ENCODE measurements at places on chromosomes 2 and 18.

DNA sequence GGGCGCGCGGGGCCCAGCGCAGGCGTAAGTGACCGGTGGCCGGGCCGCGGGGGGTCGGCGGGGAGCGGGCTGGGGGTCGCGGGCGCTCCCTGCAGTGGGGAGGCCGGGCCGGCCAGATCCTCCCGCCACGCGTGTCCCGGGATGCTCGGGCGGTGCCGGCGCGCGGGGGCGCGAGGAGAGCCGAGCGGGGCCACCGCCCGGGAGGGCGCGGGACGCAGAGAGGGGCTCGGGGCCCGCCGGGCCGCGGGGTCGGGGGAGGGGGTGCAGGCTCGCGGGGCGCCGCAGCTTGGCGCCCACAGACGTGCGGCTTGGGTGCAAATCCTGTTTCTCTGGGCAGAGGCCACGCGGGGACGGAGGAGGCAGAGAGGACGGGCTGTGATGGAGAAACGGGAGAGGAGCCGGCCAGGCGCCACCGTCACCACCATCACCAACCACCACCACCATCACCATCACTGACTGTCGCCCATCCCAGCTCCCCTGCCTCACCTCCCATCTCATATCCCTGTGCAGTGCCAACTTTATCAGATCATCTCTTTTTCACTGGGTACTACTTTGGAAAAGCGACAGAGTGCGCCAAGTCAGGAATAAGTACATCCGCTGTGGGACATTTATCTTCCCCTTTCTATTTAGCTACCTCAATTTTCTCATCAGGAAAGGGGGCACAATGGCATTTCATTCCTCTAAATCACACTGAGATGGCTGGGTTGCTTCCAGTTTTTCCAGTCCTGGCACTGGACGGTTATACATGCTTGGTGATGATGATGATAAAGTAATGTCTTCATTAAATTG is 97.2 kb upstream of the GPR45 start:
- no peak for DNase-seq

GRCh38 chr2:157782057-157782845 is 93.9 kb downstream of the ACVR1 start:
- DNase-seq, result peak; percentile 59

- no peak for DNase-seq
Observed at GRCh38 chr2:41905597-41906337, 142.1 kb upstream of the PKDCC start.

GRCh38 chr2:84888401-84889276 is 7.8 kb upstream of the TRABD2A start:
- DNase-seq, result peak; percentile 55

- no peak for DNase-seq
Observed at GRCh38 chr2:167537743-167538142, 649.5 kb downstream of the XIRP2 start.

DNA sequence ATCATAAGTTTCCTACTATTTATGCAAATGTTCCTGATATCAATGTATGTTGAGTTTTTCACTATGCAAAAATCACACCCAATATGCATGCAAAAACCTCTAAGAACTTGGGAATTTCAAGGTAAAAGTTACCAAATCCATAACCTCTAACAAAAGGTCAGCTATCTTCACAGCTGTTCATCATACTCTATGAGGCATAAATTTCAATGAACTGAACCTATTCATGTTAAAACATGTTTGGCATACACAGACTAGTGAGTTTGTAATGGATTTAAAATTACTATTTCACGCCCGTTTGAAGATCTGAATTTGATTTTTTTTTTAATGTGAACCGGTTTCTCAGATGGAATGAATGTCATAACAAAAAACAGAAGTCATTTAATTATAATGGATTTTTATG is 100.2 kb downstream of the ATAD2B start:
- no peak for DNase-seq

DNA sequence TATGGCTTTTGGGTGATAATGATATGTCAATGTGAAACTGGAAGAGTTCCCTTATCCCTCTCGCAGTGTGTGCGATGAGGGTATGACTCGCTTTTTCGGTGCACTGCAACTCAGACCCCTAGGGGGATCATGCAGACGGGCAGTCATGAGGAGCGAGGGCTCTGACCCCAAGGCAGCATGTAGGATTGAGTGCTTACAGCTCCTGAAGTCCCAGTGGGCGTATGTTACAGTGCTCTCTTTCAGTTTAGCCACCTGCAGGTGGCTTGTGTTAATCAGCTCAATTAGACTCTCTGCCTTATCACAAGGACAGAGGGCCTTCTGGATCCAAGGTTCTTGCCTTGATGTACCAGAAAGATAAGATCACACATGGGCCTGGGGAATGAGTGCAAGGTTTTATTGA is 1269.9 kb upstream of the GYPC start:
- no peak for DNase-seq

DNA sequence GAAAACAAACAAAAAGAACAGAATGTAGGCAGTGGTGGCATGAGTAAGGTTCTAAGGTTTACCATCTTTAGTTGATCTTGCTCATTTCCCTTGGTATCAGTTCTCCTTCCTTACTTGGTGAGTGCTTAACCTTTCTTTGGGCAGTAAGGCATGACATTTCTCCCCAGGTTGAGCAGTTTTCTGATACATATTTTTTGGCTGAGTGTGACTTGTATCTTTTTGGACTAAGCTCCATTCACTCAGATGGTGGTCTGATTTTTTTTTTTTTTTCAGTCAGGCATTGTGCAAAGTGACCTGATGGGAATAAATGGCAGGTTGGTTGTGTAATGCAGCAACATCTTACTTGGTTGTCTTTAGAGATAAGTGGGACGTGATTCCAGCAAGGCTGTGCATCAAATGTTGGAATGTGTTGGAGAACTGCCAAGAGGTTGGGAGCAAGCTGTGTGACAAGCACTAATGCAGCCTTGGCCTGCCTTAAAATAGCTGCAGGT is 15.1 kb downstream of the SPTBN1 start:
- DNase-seq, result no peak

- no peak for DNase-seq
Observed at GRCh38 chr2:113351375-113352355, 72.9 kb upstream of the PAX8 start.

- no peak for DNase-seq
Observed at GRCh38 chr2:210199186-210199765, 26.0 kb downstream of the ACADL start.

DNA sequence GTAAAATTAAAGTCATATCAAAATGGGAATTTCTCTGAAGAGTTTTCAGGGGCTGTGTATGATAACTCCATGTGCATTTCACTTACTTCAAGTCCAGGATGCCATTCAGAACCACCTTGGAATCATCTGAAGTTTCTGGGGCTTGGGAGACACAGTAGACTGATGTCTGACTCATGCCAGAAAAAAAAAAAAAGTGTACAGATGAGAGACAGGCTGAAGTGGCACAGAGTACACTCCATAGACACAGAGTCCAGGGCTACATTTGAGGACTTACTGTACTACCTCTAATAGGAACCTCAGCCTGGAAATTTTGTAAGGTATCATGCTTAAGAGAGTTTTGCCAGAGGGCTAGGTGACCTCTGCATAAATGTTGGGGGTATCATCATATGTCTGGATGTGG is 92.0 kb downstream of the SS18 start:
- no peak for DNase-seq

- DNase-seq, result no peak
Observed at GRCh38 chr2:64763126-64763525, 109.4 kb upstream of the SERTAD2 start.

DNA sequence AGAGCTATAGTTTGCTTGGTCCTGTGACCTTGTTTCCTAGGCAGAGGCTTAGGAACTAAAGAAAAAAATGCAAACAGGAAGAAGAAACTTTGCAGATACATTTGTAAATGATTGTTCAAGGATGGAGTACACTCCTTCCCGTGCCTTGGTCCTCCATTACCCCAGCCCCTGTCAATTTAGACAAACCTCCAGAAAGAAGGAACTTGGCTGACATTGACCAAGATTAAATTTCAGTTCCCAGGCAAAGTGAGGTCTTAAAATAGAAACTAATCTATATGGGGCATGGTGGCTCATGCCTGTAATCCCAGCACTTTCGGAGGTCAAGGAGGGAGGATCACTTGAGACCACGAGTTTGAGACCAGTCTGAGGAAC is 179.9 kb upstream of the FN1 start:
- no peak for DNase-seq

DNA sequence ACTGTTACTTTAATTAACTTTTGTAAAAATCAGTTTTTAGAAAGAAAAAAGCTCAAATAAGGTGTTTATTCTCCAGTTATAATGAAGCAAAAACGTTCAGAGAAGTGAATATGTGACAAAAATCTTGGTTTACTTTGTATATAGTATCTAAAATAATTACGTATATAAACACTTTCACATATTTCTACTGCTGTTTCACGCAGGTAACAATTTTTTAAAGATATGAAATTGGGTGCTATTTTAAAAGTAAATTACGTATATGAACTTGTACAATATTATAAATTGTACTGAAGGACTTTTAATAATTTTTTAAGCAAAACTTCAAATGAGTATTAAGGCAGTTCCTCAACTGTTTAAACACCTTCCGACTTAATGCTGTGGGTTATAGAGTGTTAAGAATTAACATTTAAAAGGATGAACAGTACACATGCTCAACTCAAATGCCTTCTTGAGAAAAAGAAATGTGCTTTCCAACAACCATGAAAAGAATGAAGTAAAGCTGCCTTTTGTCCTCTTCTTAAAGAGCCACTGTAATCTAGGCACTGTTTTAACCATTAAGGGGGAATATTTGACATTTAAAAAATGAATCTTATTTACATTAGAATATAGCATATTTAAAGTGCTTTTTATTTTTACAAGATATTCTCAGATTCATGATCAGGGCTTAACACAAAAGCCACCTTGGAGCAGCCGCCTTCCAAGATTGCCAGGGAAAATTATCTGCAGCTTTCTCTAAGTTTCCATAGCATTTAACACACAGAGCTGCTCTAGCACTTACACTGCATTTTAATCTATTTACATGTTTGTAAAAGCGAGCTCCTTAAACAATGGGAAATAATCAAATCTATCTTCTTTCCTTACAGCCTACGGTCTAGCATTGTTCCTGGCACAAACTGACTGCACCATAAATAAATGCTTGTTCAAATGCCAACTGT is 56.5 kb upstream of the CDKL4 start:
- no peak for DNase-seq

GRCh38 chr2:105175231-105175630 is 66.3 kb upstream of the GPR45 start:
- no peak for DNase-seq

- no peak for DNase-seq
Observed at GRCh38 chr2:175523001-175523400, 341.5 kb upstream of the ATP5MC3 start.

DNA sequence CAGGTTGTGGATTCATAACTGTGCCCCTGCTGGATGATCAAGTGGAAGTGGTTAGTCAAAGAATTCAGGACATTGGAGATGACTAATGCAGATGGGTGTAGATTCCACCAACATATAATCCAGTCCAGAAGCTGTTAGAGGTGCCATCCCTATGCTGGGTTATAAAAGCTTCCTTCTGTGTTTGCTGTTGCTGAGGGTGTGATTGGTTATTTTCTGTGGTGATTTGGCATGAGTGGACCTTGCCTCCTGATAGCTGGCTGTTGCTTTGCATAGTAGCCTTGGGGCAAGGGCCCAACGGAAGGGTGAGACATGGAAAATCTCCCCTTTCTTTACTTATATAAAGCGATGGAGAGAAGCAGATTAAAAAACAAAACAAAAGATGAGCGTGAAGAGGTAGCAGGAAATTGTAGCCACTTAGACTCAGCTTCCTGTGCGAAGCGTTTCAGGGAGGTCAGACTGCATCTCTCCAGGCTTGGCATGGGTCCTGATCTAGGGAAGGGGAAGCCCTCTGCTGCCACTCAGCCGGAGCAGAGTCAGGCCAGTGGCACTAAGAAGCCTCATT is 190.4 kb downstream of the FMNL2 start:
- DNase-seq, result no peak

DNA sequence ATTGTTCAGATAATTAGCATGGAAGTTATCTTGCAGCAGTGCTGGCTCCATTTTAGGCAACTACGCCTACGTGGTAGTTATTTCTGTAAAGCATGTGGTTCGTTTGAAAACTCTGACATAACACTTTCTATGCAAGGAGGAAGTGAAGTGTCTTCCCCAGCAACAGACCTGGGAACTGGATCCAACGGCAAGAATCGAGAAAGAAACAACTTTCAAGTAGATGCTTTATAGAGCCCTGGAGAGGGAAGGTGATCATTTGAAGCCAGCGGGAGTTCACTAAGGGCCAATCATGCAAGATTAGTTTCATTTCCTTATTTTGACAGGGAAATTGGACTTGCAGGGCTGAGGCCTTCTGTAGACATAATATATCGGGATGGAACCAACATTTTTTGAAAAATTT is 218.3 kb downstream of the ACKR3 start:
- no peak for DNase-seq

DNA sequence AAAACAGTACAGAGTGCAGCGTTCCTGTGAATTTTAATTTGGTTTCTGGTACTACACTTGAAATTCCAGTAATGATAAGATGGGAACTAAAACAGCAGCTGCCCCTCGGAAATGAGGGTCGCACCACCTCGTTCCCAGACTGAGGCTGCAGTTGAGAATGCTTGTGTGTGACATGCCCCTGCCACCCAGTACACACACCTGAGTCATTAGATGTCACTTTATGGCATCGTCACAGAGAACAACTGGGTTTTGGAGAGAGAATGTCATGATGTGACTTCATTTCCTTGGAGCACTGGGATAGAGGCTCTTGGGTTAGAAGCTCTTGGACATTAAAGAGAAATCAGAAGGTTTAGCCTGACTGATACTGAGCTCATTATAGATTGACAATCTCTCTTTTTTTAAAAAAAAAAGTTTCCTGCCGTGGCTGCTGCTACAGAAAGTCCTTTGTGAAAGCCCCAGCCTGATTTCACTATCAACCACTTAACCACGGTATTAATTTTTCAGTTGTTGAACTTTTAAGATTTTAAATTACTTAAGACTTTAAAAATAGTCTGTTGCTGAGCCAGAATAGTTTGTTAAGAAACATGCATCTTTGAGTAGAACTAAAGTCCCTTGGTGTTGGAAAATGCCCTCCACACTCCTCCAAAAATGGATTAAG is 24.5 kb downstream of the BCL2L11 start:
- no peak for DNase-seq

- DNase-seq, result no peak
Observed at GRCh38 chr2:72925328-72925943, 8.1 kb downstream of the EMX1 start.

- no peak for DNase-seq
Observed at GRCh38 chr2:226618875-226619605, 180.6 kb downstream of the IRS1 start.

DNA sequence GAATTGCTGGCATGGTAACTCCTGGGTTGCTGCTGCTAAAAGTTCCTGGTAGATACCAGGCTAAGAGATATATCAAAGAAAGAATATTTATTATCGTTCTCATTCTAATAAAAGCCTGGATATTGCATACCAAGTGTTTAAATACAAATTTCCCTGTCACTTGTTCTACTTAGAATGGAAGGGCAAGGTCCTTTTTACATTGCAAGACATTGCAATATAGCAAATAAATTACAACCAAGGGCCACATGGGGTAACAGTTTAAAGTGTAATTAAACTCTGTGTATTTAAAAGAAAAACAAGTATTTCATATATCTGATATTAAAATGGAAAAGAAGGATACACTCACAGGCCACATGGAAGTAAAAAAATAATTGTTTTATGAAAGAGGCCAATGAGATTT is 16.2 kb downstream of the PDE11A start:
- no peak for DNase-seq

GRCh38 chr2:70994699-70995425 is at the start of gene TEX261:
TSS of gene TEX261 (minus strand) at chr2:70994873. CDS start at chr2:70994757, 116 bp downstream.
- DNase-seq, result peak; percentile 93

- DNase-seq, result no peak
Observed at GRCh38 chr2:108560241-108560811, 26.1 kb downstream of the LIMS1 start.

- no peak for DNase-seq
Observed at GRCh38 chr18:35122586-35123224, 81.5 kb downstream of the MAPRE2 start.

Measured in T-helper 2 cell treated with Interferon-gamma antibody and Interleukin-4, amounts not matched to agents 5 μg/mL and 100 μg/mL, for 36 hours (primary cell).